ENCODE measurements at places on chromosomes 16 and 17. TPM values are rescaled to one million over a fixed set of nuclear protein-coding genes. Genes with fewer than 3 reads are reported as not detected.

Gene GCGR
- total RNA-seq, result not detected

Gene RRAD
- 50.3 TPM for total RNA-seq

Gene HP
- total RNA-seq, result 132 TPM

Gene SOX15
- total RNA-seq, result 0.63 TPM

Gene GPR179
- not detected for total RNA-seq

Gene FAM171A2
- total RNA-seq, result 0.66 TPM

Gene LITAFD
- not detected for total RNA-seq

Gene HIGD1B
- 33.3 TPM for total RNA-seq

Gene DUSP14
- 4.2 TPM for total RNA-seq

Gene IRF8
- 41.5 TPM for total RNA-seq

Gene ZPBP2
- not detected for total RNA-seq

DNA sequence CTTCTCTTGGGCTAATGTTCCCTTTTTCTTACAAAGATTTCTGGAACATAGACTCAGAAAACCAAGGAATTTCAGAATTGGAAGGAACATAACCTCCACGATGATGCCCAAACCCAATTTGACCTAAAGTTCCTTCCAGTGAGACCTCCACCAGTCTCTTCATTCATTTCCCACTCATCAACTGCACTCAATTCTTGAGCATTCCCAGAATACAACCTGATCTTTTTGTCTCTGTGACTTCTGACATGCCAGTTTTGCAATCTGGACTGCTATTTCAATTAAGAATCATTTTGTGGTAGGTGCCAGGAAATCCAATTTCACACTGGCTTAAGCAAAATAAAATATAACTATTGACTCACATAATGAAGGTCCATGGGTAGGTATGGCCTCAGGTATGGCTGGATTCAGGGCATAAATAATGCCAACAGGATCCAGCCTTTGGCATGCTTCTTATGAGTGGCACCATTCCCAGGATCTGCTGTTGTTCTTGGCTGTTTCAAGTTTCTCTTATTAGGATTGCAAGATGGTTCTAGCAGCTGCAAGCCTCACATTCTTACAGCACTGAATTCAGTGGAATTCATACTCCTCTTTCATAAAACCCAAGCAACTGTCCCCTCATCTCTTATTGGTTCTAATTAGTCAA is 184.3 kb downstream of the HS3ST4 start:
- DNase-seq, result no peak

GRCh38 chr16:82368041-82368440 is 198.0 kb upstream of the MPHOSPH6 start:
- no peak for DNase-seq

GRCh38 chr17:13869331-13869940 is 199.9 kb upstream of the COX10 start:
- DNase-seq, result no peak

DNA sequence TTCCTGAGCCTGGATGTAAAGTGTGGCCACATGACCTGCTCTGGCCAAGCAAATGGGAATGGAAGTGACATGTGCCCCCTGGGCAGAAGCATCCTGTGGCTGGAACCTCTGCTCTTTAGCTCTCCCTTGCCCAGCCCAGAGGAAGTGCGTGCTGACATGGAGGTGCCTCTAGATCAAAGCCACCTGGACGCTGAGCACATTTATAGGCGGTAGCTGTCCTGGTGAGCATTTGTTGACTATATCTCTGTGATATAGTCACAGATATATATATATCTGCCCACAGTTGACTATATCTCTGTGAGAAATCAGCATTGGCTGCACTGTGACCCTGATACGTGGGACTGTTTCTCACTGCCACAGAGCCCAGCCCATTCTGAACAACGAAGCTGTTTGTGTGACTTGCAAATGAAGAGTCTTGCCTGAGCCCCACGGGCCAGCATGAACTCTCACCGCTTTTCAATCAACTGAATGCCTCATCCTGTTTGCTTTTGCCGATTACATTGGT is 118.8 kb downstream of the C16orf95 start:
- DNase-seq, result no peak

GRCh38 chr16:58360041-58360634 is 32.1 kb upstream of the GINS3 start:
- DNase-seq, result no peak

- no peak for DNase-seq
Measured at GRCh38 chr16:57538235-57538721, 1.9 kb upstream of the CCDC102A start.

DNA sequence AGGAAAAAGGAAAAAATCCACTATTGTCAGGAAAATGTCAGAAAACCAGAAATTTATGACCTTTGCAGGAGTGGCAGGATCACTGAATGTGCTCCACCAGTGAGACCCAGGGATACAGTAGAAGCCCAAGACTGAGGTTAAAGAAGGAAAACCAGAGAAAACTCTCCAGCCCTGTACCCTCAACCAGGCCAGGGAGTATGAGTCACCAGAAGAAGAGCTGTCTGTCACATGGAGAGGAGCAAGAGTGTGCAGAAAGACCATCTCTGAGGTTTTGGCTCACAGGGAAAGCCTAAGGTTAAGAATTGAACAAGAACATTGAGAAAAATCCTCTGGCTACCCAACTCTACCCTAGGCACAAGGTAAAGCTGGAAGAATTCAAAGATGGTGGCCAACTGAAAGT is 47.6 kb upstream of the MON1B start:
- no peak for DNase-seq

- no peak for DNase-seq
Measured at GRCh38 chr17:70121126-70121525, 46.1 kb downstream of the KCNJ16 start.

- DNase-seq, result peak; percentile 33
Measured at GRCh38 chr16:68069511-68070248, 15.5 kb upstream of the NFATC3 start.

GRCh38 chr17:35449371-35449931 is 885 bp upstream of the SLFN13 start:
- DNase-seq, result peak; percentile 54

DNA sequence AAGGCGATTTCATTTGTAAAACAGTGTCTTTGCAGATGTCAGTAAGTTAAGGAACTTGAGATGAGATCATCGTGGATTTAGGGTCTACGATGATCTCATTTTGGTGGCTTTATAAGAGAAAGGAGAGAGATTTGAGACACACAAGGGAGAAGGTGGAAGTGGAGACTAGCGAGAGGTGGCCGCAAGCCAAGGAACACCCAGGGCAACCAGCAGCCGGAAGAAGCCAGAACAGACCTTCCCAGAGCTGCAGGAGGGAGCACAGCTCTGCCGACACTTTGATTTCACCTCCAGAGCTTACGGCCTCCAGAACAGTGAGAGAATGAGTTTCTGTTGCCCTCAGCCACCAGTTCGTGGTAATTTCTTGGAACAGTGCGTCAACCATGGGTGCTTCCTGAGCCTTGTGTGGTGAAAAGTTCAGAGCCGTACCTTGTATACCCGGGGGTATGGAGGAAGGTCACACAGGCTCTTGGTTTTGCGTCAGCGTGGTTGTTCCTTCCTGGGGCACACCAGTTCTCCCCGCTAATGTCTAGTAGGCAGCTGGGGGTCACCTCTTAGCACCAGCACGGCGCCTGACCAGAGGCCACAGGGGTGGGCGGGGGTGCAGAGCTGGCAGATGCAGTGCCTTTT is 12.9 kb upstream of the SEC14L1 start:
- peak; percentile 84 for DNase-seq

- no peak for DNase-seq
Measured at GRCh38 chr17:48051706-48052486, 3.7 kb downstream of the NFE2L1 start.

DNA sequence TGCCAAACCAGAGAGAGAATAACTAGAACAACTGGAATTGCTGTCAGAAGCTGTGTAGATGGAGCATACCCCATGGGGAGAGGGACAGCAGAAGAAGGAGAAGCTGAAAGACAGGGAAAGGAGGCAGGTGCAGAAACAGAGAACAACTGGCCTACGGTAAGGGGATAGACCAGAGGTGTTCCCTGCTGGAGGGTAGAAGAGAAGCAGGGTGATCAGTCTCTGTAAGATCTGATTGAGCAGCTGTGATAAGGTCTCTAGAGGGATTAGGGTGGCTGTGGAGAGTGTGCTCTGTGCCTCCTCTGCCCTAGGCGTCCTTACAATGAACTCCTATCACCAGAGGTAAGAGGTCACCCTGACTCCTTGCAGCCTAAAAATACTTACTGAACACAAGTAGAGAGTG is 30.4 kb upstream of the HS3ST3B1 start:
- DNase-seq, result no peak

- no peak for DNase-seq
Measured at GRCh38 chr16:9389543-9390207, 298.2 kb downstream of the HAPSTR1 start.

DNA sequence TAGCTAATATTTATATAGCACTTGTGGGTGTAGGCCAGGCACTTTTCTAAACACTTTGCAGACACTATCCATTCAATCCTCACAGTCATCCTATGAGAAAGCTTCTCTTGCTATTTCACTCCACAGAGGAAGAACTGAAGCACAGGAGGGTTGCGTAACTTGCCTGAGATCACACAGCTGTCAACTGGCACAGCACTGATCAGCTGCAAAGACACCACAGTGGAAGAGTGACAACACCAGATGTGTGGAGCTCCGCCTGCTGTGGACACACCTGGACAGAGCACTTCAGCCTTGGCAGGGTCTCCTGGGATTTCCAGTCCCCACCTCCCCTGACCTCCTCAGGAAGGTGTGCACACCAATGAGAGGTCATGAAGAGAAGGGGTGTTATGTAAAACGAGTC is 13.3 kb upstream of the CNEP1R1 start:
- peak; percentile 27 for DNase-seq

- no peak for DNase-seq
Measured at GRCh38 chr17:8081876-8082275, 5.6 kb downstream of the ALOX12B start.

GRCh38 chr16:86308514-86308913 is 201.8 kb upstream of the FOXF1 start:
- DNase-seq, result no peak

DNA sequence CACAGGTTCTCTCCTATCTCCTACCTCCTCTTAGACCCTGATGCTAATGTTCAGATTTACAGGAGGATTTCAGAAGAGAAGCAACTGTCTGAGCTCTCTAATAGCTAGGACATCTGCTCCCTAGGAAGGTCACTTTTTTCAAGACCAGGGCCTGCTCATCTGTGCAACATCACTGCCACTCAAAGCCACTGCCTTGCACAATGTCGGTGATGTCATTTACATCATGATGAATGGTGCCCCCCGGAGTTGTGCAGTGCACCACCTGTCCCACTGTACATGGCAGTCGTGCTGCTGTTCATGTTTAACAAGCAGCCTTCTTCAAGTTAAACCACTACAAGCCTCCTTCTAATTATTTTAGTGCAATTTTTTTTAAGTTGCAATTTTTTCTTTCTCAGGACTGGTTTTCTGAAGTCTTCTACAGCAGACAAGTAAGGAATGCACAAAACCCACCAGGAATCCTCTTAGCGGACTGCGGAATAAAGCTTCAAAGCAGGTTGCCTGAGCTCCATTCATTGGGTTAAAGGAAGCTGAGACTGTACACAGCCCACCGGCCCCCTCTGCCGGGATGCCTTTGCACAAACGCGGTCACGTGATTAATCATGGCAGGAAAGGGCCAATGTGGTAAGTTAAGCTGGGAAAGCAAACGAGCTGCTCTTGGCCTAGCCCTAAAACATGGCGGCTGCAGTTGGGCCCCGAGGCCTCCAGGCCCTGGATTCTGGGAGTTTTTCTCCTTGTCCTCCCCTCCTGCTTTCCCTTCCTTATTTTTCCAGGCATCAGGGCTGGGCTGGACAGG is 74.1 kb downstream of the MYH11 start:
- no peak for DNase-seq

- no peak for DNase-seq
Measured at GRCh38 chr16:87921236-87921773, 15.0 kb downstream of the CA5A start.

DNA sequence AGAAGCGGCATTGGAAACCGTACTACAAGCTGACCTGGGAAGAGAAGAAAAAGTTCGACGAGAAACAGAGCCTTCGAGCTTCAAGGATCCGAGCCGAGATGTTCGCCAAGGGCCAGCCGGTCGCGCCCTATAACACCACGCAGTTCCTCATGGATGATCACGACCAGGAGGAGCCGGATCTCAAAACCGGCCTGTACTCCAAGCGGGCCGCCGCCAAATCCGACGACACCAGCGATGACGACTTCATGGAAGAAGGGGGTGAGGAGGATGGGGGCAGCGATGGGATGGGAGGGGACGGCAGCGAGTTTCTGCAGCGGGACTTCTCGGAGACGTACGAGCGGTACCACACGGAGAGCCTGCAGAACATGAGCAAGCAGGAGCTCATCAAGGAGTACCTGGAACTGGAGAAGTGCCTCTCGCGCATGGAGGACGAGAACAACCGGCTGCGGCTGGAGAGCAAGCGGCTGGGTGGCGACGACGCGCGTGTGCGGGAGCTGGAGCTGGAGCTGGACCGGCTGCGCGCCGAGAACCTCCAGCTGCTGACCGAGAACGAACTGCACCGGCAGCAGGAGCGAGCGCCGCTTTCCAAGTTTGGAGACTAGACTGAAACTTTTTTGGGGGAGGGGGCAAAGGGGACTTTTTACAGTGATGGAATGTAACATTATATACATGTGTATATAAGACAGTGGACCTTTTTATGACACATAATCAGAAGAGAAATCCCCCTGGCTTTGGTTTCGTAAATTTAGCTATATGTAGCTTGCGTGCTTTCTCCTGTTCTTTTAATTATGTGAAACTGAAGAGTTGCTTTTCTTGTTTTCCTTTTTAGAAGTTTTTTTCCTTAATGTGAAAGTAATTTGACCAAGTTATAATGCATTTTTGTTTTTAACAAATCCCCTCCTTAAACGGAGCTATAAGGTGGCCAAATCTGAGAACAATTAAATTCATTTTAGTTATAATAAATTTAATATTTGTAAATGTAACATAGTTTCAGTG is 1.7 kb downstream of the HEXIM1 start:
- peak; percentile 90 for DNase-seq

DNA sequence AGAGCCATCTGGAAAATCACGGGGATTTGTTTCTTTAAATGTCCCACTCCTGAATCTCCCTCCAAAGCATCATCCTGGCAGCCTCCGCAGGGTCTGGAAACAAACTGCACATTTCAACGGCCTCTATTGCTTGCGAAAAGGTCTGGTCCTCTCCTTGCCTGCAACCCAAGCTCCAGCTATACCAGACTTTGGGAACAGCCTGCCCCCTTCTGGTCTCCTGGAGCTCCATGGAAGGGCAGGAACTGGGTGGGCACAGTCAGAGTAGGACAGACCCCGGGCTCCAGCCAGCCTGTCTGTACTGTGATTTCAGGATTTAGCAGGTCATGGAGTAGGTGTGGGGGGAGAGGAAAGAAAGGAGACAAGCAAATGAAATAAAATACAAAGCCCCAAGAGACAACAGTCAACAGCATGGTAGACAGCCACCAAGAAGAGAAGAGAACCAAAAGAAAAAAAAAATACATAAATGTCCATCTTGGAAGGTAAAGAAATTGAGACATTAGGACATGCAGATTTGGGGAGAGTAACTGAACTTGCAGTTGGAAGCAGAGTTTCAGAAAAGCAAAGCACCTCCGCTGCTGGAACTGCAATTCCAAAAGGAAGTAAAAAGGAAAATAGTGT is 2.7 kb downstream of the XYLT1 start:
- DNase-seq, result peak; percentile 56

GRCh38 chr16:88923450-88923849 is 53.6 kb downstream of the CBFA2T3 start:
- DNase-seq, result peak; percentile 48

GRCh38 chr17:9018726-9019125 is 2.6 kb upstream of the NTN1 start:
- no peak for DNase-seq

GRCh38 chr16:72455743-72456659 is 284.0 kb upstream of the PMFBP1 start:
- DNase-seq, result no peak
